Testis (tissue), 5 donors: ENCODE measurements at places on chromosomes 4 and X.
A peak's percentile ranks its signal among the peaks of the same experiment; 100 is the strongest.

DNA sequence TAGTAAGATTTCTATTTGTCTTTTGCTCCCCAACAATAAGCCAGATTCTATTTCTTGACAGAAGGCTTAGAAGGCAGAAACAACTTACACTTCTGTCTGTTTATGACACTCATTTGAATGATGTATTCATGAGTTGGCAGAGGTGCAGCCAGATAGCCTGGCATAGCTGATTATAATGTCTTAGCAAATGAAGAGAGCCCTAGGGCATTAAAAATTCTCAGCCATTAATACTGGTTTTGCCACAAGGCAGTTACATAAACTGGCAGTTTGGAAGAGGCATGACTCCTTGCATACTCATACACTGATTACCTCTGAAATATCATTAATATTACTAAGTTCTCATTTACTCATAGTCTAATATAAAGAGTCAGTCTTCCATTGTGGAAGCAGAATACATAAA, 728.5 kb upstream of the NDST4 start:
- DNase-seq = no peak

GRCh38 chrX:19388064-19388679, 44.4 kb downstream of the PDHA1 start:
- DNase-seq = no peak

- no peak for DNase-seq
Observed at GRCh38 chr4:85700362-85700761, 225.4 kb downstream of the ARHGAP24 start.

GRCh38 chrX:39288592-39288991, 487.3 kb downstream of the MID1IP1 start:
- DNase-seq = no peak

DNA sequence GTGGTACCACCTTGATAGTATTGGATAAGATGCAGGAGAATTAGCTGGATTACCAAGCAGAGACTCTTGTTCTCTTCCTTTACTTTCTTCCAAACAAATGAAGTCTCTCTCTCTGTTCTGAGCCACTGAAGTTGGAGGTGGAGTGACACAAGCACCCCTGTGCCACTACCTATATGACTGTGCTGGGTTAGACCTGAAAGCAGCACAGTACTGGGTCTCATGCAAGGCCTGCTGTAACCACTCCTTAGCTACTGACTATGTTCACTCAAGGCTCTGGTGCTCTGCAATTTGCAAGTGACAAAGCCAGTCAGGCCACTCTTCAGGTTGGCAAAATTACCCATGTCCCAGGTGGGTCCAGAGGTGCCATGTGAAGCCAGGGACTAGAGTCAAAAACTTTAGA, 389.6 kb upstream of the MAOA start:
- DNase-seq = no peak

- no peak for DNase-seq
Observed at GRCh38 chr4:10622728-10623127, 61.8 kb downstream of the CLNK start.

GRCh38 chrX:64205441-64205734, at the start of gene AMER1:
AMER1 (minus strand) TSS chrX:64205708; CDS start chrX:64193286, 12,422 bp downstream.
- no peak for DNase-seq

DNA sequence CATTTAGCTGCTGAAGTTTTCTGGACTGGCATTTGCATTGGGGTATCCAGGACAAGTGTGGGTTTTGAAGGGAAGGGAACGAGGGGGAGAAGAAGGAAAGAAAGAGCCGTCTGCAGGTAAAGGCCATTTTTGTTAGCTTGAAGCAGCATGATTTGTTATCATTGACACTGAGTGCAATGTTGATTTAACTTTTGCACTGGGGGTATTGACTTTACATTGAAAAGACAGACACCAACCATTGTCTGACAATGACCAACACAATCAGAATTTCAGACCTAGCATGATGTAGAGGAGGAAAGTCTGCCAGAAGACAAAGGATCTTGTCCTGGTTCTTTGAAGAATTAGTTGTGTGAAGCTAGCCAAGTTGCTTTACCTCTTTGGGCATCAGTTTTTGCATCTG, 39.6 kb upstream of the IGFBP7 start:
- no peak for DNase-seq

GRCh38 chrX:28880136-28880535, 292.9 kb downstream of the IL1RAPL1 start:
- DNase-seq = no peak

DNA sequence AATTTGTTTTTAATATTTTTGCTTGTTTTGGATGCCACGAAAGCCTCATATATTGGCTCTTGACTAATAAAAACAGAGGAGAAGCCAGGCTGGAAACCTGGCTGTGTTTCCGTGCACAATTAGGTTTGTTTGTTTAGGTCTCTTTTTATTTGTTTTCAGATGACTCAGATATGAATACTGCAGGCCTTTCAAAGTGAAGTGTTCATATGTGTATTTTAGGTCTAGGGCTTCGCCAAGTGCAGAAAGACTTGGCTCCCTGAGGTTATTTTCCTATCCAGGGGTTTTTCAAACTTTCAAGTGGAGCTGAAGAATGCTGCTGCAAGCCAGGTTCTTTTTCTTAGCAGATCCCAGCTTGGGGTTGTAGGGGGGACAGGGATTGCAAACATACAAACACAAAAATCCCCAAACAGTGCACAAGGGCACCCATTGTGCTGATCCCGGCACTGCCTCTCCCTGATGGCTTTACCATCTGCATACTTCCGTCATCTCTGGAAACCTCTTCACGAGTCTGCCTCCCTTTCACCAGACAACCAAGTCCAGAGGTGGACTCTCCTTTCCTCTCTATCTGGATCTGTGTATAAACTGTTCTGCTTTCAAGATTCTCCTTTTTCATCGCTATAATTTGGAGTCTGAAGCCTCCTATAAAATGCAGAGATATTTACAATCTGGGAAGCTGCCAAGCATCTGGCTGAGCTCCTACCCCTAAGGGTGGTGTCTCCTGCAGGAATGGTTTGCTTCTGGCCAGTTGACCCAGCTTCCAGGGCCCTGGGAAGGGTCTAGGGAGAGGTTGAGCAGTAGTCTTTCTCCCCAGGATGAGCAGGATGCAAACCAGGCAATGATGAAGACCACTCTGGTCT, 108.6 kb downstream of the SMIM20 start:
- DNase-seq = peak; percentile 37

DNA sequence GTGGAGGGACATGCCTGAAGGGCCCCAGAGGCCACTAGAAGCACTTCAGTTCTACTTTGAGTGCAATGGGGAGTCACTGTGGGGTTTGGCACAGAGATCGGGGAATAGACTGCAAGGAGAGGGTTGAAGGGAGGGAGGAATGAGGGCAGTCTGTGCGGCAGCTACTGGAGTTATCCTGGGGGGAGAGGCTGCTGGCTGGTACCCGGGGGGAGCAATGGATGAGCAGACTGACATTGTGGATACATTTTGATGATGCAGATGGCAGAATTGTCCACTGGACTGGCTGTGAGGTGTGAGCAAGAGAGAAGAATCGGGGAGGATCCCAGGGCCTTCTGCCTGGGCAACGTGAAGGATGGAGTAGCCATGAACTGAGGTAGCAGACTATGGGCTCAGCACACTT, 2.8 kb upstream of the MAMLD1 start:
- DNase-seq = no peak

DNA sequence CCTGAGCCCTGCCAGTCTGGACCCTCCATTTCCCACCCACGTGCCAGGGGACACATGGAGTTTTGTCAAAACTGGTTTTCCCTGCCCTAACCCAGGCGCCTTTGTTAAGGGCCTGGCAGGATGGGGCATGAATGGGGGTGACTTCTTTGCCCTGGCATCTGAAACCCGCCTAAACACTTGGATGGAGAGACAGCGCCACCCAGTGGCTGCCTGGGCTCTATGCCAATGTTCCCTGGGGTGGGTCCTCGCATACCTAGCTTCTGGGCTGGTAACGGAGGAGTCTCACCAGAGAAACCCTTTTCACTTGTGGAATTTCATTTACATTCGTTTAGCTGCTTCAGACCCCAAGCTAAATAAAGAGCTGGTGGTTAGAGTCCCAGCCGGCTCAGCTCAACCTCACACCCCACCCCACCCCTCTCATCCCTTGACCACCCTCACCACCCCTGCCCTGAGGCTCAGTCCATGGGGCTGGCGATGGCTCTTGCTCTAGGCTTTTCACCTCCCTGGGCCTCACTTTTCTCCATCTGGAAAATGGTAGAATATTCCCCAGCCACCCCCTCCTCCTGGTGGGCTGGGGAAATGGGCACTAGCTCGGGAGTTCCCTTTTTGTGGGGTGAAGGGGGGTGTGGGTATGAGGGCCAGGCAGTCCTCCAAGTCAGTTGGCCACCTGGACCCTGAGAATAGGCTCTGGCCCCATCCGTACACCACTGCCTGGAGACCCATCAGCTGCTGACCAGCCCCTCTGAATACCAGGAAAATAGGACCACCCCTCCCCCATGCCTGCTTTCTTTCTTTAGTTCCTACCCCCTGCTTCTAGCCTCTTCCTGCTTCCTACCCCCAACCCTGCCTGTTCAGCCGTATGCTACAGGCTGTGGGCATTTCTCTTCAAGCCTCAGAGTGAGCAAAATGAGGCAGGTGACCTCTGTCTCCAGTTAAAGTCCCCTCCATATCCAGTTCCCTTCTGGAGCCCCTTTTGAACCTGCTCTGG, 57.1 kb upstream of the PJA1 start:
- peak; percentile 79 for DNase-seq

- DNase-seq = no peak
Observed at GRCh38 chr4:81756973-81757372, 285.3 kb upstream of the RASGEF1B start.

GRCh38 chr4:7275067-7275466, 82.7 kb downstream of the SORCS2 start:
- no peak for DNase-seq

GRCh38 chr4:104772849-104773248, 278.2 kb upstream of the CXXC4 start:
- no peak for DNase-seq

GRCh38 chrX:17415242-17415810, 40.3 kb downstream of the NHS start:
- DNase-seq = no peak

DNA sequence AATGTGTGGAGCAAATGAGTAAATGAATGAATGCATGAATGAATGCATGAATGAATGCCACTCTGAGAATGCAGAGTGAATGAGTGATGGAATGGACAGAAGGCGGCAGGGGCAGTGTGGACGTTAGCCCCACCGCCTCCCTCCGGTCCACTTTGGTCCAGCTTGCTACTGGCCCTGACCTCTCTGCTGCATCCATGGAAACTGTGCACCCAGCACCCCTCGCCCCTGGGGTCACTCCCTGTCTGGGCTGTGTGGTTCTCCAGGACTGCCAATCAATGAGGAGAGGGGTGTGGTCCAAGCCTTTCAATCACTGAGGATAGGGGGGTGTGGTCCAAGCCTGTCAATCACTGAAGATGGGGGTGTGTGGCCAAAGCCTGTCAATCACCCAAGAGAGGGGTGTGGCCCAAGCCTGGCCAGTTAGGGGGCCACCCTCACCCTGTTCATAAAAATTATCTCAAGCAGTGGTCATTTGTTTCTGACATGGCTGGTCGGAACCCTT, 39.2 kb upstream of the ASMTL start:
- DNase-seq = peak; percentile 37

DNA sequence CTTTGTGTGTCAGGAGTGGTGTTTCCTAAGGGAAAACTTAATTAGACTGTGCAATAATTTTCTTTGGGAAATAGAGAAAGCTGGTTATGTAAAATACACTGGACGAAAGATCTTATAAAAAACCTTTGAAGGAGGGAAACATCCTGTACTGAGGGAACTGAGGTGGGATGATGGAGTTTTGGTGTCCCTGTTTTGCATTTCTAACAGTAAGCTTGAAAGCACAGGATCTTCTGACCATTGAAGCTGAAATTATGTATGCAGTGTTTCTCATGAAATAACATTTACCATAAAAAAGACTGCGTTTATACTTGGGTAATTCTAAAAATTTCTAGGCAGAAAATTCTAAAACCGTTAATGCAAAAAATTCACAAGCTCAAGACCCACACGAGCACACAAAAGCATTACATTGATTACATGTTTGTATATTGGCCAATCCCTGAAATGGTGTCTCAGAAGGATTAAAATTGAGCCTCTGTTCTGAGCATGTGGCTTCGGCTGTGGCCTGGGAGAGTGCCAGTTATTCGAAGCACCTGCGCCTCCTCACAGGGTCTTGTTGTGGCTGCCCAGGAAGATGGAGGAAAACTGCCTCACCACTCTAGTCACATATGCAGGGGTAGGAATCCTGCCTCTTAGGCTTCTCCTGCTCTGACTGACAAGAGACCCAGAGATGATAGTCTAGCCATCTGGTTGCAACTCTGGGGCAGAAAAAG, 49.5 kb downstream of the JADE3 start:
- no peak for DNase-seq

DNA sequence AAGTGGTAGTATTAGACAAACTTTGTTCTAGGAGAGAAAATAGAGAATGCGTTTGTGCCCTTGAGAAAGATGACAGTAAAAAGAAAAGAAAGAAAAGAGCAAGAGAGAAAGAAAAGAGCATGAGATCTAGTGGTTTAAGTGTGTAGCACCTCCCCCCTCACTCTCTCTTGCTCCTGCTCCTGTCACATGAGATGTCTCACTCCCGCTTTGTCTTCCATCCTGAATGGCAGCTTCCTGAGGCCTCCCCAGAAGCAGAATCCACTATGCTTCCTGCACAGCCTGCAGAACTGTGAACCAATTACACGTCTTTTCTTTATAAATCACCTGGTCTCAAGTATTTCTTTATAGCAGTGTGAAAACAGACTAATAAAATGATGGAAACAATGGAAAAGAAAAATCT, 499.6 kb downstream of the ACTRT1 start:
- DNase-seq = no peak

GRCh38 chr4:156609421-156609820, 362.2 kb downstream of the PDGFC start:
- DNase-seq = no peak

GRCh38 chrX:1292575-1293290, 24.1 kb downstream of the CSF2RA start:
- no peak for DNase-seq

DNA sequence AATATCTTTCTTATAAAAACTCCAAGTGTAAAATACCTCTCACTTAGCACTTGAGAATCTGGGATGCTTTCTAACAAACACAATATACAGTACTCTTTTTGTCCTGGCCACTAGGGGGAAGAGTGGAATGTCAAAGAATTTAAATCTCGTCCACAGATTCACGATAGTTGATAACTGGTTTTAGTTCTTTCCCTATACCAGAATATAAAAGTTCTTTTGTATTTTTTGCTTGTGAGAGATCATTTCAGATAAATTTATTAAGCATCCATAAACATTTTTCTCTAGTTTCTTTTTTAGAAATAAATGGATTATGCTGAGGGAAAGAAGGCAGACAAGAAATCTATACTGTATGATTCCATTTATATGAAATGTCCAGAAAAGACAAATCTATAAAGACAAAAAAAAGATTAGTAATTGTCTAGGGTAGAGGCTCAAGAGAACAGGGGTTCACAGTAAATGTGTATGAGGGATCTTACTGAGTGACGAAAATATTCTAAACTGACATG, 50.4 kb downstream of the MGARP start:
- DNase-seq = peak; percentile 20

DNA sequence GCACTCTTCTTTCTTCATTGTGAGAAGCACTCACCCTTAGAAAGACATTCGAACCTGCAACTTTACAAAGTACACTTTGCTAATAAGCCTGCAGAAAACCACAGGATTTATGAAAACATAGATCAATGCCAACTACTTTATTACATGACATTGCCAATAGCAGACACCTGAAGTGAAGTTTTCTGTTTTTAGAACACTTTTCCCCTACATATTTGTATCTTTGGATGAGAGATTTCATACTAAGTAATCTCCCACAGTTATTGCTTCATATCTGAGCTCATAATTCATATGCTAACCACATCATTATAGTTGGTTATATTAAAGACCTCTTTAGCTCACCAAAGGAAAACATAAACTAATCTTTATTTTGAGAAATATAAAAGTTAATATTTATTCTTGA, 276.5 kb upstream of the CTSO start:
- no peak for DNase-seq
